NCI-H187 treated with DMSO at 0.1 percent for 48 hours (cell line): ENCODE measurements at places on chromosomes 5 and 9.

- DNase-seq: no peak
These were observed 511.3 kb upstream of the PAPPA start for GRCh38 chr9:115642285-115642684.

DNA sequence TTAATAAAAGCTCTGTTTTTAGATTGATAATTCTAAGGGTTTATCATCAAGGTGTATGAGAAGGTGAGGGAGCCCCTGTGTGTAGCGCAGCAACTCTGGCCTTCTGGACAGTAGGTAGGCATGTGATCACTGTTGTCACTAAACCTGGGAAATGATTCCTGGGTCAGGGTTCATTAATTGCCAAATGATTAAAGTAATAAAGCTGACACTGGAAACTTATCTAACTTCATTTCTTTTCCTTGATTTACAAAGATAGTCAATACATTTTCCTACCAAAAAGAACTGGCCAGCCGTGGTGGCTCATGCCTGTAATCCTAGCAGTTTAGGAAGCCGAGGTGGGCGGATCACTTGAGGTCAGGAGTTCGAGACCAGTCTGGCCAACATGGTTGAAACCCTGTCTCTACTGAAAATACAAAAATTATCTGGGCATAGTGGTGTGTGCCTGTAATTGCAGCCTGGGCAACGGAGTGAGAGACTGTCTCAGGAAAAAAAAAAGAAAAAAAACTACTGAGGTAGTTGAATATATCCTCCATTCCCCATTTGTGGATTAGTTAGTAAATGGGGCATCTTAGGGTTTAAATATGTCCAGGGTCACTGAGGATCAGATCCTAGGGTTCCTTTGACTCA lies 2.4 kb downstream of the EHMT1 start:
- no peak for DNase-seq

DNA sequence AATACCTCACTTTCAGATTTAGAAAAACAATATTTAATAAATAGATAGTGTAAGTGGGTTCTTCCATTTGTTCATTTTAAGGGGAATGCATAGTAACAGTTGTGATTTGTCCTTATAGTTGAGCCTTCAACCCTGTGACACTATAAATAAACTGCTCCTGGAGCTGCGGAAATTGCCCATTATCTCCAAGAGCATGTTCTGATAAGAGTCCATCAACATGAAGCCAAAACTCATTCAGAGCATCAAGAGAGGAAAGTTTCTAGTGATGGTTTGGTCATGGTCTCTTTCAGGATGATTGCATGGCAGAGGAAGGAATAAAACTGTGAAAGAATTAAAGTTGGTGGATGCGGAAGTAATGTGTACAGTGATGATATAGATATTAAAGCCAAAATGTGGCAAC lies 772.1 kb upstream of the DMAC1 start:
- no peak for DNase-seq

- DNase-seq: no peak
These were observed 139.8 kb upstream of the EDIL3 start for GRCh38 chr5:84524491-84524890.

DNA sequence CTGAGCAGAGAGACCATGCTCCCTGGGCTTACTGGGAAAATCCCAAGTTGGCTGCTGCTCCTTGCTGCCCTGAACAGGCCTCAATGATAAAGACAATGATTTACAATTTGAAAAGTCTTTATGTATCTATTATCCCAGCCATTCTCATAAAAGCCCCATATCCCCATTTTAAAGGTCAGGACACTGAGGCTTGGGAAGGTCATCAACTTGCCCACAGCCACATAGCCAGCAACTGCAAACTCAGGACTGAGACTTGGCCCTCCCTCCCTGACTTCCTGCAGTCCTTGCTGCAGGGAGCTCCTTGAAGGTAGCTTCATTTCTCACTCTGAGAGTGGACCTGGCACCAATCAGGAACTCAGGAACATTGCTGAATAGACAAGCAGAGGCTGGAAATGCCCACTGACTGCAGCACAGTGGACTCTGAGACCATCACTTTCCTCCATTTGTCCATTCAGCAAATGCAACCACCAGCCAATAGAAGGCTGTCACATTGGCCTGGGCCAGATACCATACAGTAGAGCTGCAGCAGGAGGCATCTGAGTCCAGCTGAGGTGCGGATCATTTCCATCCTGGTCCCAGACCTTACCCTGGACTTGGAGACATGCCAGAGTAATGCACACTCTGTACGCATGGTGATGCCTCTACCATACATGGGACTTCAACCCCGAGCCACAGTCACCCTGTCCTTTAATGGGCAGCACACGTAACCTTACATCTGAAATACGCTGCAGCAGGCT lies 18.3 kb downstream of the TNIP1 start:
- DNase-seq: no peak

GRCh38 chr9:93565089-93565488 lies 11.3 kb upstream of the PHF2 start:
- no peak for DNase-seq

GRCh38 chr9:91781116-91781515 lies 168.9 kb downstream of the ROR2 start:
- no peak for DNase-seq

DNA sequence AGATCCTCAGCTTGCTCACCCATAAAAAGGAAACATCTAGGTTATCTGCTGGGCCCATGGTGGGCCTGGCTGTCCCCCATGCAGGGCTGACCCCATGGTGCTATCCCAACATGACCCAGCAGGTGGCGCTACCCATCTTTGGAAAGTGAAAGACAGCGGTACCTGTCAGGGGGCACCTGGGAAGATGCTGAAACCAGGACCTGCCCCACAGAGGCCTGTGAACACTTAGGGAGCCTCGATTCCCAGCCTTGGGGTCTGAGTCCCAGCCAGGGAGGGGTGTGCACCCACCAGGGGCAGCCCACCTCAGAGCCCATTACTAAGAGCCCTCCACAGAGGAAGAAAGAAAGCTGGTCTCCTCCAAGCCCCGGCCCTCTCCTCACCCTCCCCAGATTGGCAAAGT lies 46.6 kb upstream of the IPPK start:
- DNase-seq: no peak

DNA sequence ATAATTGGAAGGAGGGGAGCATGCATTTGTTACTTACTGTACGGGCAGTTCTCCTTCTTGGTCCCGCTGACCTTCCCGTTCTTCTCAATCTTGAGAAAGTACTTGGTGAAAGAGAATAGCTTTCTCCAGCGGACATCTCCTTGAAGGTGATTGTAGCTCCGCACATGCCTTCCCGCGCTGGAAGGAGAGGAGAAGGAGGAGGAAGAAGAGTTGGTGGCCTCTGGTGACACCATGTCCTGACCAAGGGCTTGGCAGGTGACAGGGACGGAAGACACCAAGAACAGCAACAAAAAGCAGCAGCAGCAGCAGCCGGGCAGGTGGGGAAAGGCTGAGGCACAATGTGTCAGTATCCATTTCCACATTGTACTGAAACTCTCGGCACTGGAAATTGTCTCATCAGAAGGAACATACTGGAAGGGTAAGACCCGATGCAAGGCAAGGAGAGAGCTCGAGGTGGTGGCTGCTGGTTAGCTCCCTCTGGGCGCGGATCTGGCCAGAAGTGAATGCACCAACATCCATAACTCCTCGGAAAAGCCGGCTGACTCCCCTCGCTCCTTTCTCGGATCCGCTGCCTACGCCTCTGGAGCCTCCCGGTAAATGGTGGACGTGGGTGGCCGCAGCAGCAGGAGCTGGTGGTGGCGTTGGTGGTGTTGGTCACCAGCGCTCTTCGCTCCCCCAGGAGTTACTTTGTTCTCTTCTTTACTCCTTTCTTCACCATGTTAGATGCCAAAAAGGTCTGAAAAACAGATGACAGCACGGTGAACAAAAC lies 715 bp downstream of the FGF10 start:
- no peak for DNase-seq

GRCh38 chr9:8857068-8857925 lies 1057.7 kb upstream of the DMAC1 start:
- DNase-seq: no peak

DNA sequence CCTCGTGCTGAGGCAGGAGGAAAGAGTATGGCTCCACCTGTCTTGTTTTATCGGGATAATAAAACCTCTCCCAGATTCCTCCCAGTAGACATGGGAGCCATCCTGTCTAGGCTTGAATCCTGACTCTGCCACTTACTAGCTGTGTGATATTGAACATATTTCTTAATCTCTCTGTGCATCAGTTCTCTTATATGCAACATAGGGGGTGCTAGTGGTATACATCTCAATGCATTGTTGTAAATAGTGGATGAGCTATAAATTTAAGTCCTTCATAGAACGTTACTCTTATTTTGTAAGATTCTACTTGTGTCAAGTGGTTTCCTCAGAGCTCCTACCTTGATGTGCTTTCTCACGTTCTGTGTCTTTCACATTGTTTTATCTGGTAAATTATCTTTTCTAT lies 417.7 kb upstream of the POU5F2 start:
- DNase-seq: no peak

- DNase-seq: no peak
These were observed 44.3 kb downstream of the TNFSF15 start for GRCh38 chr9:114761523-114761922.

GRCh38 chr5:169647566-169647965 lies 10.5 kb downstream of the DOCK2 start:
- no peak for DNase-seq

GRCh38 chr9:116175614-116176013 lies 22.0 kb downstream of the PAPPA start:
- DNase-seq: no peak

GRCh38 chr5:123180676-123181393 lies 91.8 kb downstream of the PRDM6 start:
- DNase-seq: no peak

- DNase-seq: no peak
These were observed 35.7 kb downstream of the NACC2 start for GRCh38 chr9:136059321-136059791.

GRCh38 chr9:132141344-132141947 lies 20.4 kb upstream of the NTNG2 start:
- peak; percentile 6 for DNase-seq

GRCh38 chr5:178287091-178287790 lies 54.6 kb upstream of the PHYKPL start:
- DNase-seq: no peak

- no peak for DNase-seq
These were observed 848.8 kb upstream of the DMAC1 start for GRCh38 chr9:8648271-8648845.

DNA sequence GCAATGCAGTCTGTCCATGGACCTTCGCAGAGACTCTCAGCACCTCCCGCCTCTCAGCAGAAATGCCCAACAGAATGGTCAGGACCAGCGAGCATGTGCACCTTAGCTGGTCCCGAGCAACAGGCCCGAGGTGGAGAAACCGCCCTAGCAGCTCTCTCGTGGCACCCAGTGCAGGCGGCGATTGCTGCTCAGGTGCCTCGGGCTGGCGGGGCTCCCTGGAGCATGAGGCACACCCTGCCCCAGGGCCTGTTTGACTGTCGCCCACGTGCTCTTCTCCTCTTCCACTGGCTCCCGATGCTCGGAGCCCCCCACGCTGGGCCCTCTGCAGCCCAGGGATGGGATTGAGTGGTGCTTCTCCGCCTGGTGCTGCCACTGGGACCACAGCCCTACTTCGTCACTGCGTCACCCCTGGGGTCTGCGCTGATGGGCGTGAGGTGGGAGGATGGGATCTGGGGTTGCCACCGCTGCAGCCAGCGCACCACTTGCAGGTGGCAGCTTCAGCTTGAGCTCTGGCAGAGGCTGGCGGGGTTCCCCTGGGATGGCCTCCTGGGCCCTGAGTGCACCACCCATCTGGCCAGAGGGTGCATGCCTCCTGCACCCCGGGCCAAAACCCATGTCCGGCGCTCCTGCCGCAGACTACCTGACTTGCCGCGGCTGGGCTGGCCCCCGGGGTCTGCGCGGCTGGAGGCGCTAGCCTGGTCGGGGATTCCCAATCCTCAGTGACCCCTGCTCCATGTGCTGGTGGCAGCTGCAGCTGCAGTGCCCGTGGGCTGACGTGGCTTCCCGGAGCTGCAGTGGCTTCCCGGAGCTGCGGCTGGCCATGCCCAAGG lies 244.2 kb downstream of the FOXD4L6 start:
- DNase-seq: no peak

DNA sequence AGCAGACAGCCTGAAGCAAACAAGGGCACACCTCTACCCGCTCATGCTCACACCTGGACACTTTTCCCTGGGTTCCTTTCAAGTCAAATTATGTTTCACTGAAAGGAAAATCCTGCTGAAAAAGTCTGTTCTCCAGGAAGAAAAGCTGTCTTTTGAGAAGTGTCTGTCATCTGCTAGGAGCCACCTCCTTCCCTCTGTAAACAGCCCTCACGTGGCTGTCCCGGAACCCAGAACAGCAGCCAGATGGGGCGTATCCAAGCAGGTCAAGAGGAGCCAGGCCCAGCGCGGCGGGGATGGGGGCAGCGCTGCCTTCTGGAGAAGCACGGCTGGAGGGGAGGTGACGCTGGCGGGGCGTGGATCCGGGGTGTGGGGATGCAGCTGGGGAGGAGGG lies at the start of gene PNPLA7:
TSS of gene PNPLA7 (minus strand) at position 172 of the 391 bp plus-strand sequence. CDS start 205 bp downstream, outside the sequence.
- DNase-seq: no peak

DNA sequence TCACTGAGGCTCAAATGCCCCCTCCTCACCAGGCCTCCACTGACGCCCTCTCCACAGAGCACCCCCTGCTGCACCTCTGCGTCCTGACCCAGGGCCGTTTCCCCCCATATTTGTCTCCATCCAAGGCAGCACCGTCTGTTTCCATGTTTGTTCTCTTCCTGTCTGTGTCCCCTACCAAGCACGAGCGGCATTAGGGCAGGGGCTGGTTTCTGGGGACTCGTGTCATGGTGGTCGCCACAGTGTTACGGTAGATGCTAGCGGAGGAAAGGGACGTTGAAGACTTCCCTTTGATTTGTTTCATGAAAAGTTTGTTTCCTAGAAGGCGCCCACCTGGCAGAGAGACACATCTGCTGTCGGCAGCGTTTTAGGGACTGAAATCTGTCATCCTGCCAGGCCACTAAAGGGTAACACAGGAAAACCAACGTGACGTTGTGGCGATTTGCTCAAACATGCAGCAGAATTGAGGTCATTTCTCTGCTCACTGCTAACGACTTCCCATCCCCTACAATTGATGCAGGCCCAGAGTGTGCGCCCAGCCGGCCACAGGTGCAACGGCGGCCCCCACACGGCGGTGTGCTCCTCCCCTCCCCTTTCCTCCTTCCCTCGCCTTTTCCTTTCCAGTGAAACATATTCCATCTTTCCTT lies 79.3 kb upstream of the IRX4 start:
- DNase-seq: no peak

GRCh38 chr5:17079562-17079961 lies 137.9 kb upstream of the BASP1 start:
- DNase-seq: no peak

DNA sequence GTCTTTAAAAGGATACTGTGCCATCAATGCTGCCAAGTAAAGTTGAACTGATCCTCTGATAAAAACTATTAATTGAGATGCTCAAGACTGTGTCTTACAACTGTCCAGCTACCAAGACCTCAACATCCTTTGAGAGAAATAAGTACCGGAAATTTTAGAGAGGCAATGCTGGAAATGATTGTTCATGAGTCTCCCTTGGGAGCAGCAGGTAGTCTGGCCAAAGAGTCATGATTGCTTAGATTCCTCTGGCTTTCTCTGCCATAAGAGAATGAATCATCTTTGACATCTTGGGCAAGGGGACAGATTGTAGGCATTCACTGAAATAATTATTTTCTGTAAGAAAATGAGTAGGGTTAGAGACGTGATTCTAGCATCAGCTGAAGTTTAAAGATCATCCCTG lies 466.6 kb upstream of the DAB2 start:
- no peak for DNase-seq

GRCh38 chr5:161686149-161686548 lies 628 bp downstream of the GABRA6 start:
- no peak for DNase-seq
